Activated B cell treated with CpG ODN at 0.5 μM for 24 hours (primary cell): ENCODE measurements at places on chromosomes 6 and 20. TPM values are rescaled to one million over a fixed set of nuclear protein-coding genes. Genes with fewer than 3 reads are reported as not detected.

Gene PRRT1
- total RNA-seq, result not detected in 2 replicates

GRCh38 chr6:117444600-117444999 is 18.9 kb upstream of the ROS1 start:
- DNase-seq, result no peak

DNA sequence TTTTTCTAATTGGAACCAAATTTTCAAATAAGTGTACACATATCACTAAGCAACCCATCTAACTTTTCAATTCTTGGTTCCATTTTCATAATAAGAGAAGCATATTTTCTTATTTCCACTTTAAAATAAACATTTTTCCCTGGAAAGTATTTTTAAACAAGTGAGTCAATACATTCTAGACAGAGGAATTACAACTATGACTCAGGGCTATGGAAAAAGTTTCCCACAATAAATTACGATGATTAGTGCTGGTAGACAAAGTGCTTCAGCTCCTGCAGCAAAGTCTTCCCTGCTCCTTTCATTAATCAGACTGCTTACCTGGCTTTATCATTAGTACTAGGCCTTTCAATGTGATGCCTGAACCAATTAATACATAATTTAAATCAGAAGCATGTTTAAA is 322.5 kb downstream of the HACE1 start:
- no peak for DNase-seq

Gene XRN2
- total RNA-seq, result 60.7 and 61.0 TPM in 2 replicates

- DNase-seq, result no peak
Measured at GRCh38 chr20:64038224-64038564, 2.2 kb downstream of the C20orf204 start.

DNA sequence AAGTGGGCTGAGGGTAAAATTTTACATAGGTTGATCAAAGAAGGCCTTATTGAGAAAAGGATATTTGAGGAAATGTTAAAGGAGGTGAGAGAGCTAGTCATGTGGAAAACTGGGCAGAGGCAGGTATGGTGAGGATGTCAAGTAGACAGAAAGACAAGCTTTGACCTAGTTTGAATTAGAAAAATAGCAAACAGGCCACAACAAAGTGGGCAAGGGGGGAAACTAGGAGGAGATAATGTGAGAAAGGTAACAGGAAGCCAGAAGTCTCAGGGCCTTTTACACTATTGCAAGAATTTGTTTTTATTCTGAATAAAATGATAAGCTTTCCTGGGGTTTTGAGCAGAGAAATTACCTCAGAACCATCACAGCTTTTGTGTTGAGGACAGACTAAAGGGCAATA is 115.7 kb downstream of the RWDD2A start:
- DNase-seq, result no peak

DNA sequence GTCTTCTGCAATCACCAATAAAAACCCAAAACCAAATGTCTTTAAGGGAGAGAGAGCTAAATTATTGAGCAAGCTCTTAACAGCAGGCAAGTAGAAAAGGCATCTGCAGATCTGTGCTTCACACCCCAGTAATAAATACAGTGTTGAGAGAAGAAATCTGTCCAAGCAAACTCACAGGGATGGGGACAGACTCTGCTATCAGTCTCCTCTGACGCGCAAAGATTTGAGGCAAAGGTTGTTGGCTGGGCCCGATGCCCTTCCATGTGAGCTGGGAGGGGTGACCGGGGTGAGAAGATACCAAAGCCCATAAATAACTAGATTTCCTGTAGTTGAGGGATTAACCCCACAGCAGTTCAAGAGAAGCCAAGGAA is 315.2 kb upstream of the SOX4 start:
- DNase-seq, result no peak

Gene GRIK2
- total RNA-seq, result 0.11 and 0.17 TPM in 2 replicates

DNA sequence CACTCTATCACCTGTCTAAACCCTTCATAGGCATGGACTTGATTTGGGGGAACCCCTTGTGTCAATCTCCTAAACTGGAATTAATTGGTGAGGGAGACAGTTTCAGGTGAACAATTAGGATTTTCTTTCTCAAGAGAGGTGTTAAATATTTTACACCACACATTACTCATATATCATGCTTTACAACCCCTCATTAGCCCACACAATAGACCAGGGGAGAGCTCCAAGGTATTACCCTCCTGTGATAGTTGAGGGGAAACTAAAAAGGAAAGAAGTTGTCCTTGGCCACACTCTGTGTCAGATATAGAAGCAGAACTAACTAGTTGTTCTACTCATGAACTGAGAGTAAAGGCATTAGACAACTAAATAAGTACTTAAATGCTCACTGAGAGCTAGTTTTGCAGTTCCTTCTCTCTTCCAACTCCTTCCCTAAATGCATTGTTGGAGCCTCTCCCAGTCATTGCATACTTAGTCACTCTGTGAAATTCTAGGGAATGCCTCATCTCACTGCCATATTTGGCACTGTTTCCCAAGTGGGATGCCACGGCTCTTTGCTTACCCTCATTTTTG is 183.7 kb upstream of the CEP162 start:
- DNase-seq, result no peak

Gene C6orf132
- not detected in 2 replicates for total RNA-seq

Gene PLCB1
- 0.29 and 0.86 TPM in 2 replicates for total RNA-seq

GRCh38 chr6:18121580-18122127 is 823 bp downstream of the NHLRC1 start:
- peak; percentile 19 for DNase-seq

Gene REPS1
- total RNA-seq, result 44.8 and 58.8 TPM in 2 replicates

Gene MYBL2
- 99.5 and 102 TPM in 2 replicates for total RNA-seq

- DNase-seq, result no peak
Measured at GRCh38 chr20:36070451-36070850, 84.1 kb upstream of the EPB41L1 start.

Gene PPP1R16B
- 98.3 and 99.3 TPM in 2 replicates for total RNA-seq

Gene FAM209B
- 1.4 and 1.5 TPM in 2 replicates for total RNA-seq

DNA sequence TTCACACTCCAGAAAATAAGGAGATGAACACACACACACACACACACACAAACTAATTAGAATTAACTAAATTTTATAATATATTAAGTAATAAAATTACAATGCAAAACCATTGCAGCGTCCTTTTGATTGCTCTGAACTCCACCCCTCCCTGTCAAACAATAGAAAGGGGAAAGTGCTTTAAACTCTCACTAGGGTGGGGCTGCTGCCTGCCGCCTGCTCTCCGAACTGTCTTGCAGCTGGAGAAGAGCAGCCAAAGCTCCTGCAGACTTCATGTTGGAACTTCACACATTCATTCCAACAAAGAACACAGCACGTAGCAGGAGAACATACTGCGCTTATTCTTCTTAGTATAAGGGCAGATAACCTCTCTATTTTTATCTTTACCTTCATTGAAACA is 83.2 kb downstream of the GCLC start:
- no peak for DNase-seq

GRCh38 chr6:52384145-52384766 is 22.3 kb downstream of the PAQR8 start:
- DNase-seq, result no peak

- no peak for DNase-seq
Measured at GRCh38 chr6:111653434-111653833, 47.8 kb upstream of the TRAF3IP2 start.

DNA sequence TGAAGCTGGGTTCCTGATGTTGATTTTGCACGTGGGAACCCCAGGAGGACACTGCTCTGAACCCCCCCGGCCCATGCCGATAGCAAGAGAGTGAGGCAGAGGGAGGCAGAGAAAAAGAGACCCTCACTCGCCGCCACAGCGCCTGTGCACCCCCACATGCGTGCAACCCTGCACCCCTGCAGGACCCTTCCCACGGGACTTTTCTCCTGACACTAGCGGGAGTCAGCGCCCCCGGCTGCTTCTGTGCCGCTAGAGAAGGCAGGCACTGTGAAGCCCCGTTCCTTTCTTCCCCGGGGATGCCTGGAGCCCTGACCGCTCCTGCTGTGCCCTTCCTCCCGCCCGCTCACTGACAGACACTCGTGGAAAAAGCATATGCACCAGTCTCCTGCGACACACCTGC is 67.4 kb downstream of the GMPR start:
- no peak for DNase-seq

Gene BTN1A1
- 0.18 and 0.46 TPM in 2 replicates for total RNA-seq

GRCh38 chr6:89940225-89941027 is 46.2 kb downstream of the GJA10 start:
- DNase-seq, result no peak

DNA sequence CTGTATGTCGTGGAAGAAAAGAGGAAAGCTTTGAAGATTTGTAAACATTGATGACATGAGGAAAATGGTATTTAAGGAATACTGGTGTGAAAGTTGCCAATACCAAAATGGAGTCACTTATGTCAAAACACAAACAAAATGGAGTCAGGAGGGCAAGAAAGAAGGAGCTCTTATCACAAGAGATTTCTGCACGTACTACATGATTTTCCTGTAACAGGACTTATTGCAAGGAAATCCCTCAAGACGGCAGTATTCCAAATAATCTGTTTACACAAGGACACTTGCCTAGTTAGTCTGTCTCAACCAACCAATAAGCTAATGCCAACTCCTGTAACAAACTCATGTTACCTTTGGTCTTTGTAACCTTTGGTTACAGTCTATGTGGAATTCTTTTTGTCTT is 29.8 kb downstream of the SLC2A12 start:
- DNase-seq, result no peak

Gene VGLL2
- not detected in 2 replicates for total RNA-seq

DNA sequence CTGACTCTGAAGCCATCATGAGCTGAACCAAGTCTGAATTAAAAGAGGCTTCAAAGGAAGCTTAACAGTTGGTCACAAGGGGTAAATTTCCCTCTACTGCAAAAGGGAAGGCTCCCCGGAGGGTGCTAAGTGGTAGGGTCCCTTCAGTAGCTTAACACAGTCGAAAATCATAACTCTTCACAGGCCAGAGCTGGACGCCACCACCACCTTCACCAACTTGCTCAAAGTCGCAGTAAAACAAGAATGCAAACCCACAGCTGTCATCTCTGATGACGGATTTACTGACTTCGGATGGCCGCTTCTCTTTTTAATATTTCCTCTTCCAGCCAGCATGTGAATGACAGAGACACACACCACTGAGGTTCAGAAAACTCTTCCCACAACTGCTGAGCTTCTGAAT is 144.7 kb upstream of the FBXL4 start:
- no peak for DNase-seq

DNA sequence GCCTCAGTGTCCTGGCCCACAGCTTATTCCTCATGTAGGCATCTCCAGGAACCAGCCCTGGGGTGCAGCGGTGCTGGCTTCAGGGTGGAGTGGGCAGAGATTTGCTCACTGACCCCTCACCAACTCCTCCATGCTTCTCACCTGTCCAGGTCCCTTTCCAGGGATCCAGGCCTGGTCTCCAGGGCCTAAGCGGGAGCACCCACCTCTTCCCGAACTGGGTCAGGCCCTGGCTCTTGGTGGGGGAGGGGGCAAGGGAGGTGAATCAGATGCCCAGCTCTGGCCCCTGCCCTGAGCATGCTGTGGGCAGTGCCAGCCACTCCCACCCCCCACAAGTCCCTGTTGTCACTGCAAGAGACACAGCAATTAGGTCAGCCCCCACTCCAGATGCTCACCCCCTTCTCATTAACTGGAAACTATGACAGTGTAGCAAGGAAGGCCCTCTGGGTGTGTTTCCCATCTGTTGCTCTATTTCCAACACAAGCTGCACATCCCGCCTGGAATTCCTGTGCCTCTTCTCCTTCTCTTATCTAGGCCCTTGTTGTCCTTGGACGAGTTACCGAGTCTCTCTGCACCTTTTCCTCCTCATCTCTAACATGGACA is 37.0 kb downstream of the MDFI start:
- DNase-seq, result no peak

Gene COX4I2
- total RNA-seq, result not detected in 2 replicates

Gene CTAGE9
- not detected in 2 replicates for total RNA-seq

Gene SYS1
- 31.7 and 35.2 TPM in 2 replicates for total RNA-seq

Gene NUP43
- total RNA-seq, result 46.9 and 50.4 TPM in 2 replicates

- no peak for DNase-seq
Measured at GRCh38 chr6:55794136-55794812, 81.1 kb downstream of the BMP5 start.

- no peak for DNase-seq
Measured at GRCh38 chr20:16703570-16703969, 26.3 kb upstream of the SNRPB2 start.

- DNase-seq, result no peak
Measured at GRCh38 chr6:157148391-157149323, 174.7 kb downstream of the TMEM242 start.
